ENCODE measurements at places on chromosomes 4 and X. TPM values are rescaled to one million over a fixed set of nuclear protein-coding genes. Genes with fewer than 3 reads are reported as not detected.
A peak's percentile ranks its signal among the peaks of the same experiment; 100 is the strongest.

- DNase-seq, result peak; percentile 55
These were observed 1.4 kb downstream of the FGF2 start for GRCh38 chr4:122827879-122828601.

NR3C2 gene
- total RNA-seq, result 1.9 TPM

GRCh38 chrX:24870143-24870542 is 145.6 kb downstream of the ARX start:
- no peak for DNase-seq

GRCh38 chr4:109027016-109027500 is 264.2 kb upstream of the ETNPPL start:
- no peak for DNase-seq

- DNase-seq, result no peak
These were observed 903.6 kb downstream of the STPG2 start for GRCh38 chr4:97239667-97239997.

GRCh38 chr4:39285111-39285795 is 80.9 kb downstream of the RFC1 start:
- DNase-seq, result no peak

RRAGB gene
- 7.0 TPM for total RNA-seq

DNA sequence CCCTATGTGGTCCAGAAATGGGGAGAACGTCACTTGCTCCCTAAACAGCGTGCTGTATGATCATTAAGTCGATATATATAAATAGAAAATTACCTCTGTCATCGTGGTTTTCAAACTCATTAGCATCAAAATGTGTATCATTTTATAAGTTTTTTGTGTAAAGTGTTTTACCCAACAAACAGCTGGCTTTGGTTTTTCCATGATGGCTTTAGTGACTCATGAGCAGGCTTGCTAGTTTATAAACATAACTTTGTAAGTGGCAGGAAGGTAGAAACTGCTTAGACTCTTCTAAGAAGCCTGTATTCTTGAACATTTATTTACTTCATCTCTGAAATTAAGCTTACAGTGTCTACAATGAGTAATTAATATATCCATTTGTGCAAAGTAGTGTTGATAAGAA is 108.4 kb upstream of the DIPK2B start:
- peak; percentile 66 for DNase-seq

GRCh38 chr4:80393246-80393969 is 57.9 kb downstream of the CFAP299 start:
- no peak for DNase-seq

GRCh38 chr4:123350191-123350544 is 46.4 kb upstream of the SPRY1 start:
- DNase-seq, result no peak

CPE gene
- total RNA-seq, result 21.4 TPM

GRCh38 chr4:8547108-8547911 is 32.9 kb upstream of the GPR78 start:
- DNase-seq, result no peak

DNA sequence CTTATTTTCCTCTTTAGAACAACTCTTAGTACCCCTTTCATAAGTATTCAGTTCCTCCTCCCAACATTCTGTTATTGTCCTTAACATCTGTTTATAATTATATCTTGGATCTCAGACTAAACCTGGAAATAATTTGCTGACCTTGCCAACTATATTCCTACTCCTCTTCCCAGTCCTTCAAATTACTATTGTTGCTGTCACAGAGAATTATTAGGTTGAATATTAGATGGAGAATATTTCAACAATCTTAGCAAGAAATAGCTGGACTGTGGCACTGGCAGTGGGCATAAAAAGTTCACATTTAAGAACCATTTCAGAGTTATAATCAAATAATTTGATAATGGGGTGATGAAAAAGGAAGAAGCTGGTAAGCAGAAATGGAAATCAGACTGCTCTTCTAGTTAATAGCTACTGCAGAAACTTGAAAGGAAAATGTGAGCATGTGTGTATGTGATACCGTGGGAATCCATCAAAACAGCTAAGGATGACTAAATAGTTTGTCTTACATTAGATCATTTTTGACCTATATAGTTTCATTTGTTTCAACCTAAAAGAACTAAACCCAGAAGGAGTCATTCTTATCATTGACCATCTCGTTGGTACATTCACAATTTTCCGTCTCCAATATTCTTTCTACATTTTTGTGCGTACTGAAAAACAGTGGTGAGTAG is 43.3 kb upstream of the PRDM8 start:
- no peak for DNase-seq

DNA sequence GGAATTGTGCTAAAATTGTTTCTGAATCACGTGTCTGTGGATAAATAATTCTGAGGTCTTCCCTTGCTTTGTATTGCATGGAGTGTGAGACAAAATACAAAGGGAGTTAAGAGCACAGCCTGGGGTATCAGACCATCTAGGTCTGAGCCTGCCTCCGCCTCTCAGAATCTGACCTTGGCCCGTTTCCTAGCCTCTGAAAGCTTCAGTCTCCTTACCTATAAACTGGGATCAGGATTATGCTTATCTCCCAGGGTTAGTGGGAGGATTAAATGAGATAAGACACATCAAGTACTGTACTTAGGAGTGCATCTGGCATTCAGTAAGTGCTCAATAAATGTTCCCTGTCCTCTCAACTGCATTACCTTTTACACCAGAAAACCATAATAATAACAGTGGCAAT is 140.6 kb upstream of the TENM3 start:
- DNase-seq, result no peak

ZDHHC15 gene
- total RNA-seq, result 0.27 TPM

DNA sequence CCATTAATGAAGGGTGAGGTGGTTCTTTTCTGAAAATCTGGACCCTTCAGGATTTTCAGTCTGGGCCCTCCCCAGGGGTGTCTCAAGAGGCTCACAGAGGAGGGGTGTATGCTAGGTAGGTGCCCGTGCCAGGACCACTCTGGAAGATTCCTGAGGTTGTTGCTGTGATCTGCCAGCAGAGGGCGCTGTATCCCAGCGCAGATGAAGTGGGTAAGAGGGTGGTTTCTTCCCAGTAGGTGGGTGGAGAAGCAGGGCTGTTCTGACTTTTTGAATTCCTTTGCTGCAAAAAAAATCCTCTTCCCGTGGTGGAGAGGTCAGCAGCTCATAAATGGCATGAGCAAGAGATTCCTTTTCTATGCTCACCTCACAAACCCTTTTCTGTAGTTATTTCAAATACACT is 51.1 kb downstream of the SCML1 start:
- DNase-seq, result peak; percentile 23

DNA sequence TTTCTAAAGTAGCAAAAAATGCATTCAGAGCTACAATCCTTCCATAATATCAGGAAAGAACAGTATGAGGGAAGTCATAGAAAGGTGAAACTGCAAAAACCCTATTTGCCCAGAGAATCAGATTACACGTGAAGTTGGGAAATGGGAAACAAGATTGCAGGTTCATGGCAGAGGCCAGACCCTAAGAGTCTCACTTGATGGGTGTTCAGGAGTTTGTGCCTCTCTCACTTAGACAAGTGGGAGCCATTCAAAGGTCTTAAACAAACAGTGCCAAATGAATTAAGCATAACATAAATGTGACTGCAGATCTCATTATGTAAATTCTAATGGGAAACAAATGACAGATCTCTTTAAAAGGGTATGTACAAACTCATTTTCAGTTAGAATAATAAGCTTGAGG is 91.6 kb downstream of the ARAP2 start:
- no peak for DNase-seq

TLR10 gene
- total RNA-seq, result 0.08 TPM

DNA sequence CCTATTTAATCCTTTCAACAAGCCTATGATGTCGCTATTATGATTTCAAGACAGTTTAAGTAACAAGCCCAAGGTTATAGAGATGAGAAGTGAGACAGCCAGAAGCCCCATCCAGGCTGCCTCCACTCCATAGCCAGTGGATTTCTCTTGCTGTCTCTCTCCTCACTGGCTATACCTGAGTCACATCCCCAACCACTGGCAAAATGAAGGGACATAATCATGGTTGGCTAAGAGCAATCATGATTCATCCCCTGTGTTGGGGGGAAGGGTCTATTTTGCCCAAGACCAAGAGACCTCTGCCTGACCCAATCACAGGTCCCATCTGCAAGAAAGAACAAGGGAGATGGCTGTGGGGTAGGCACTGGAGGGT is 334.9 kb upstream of the GATB start:
- DNase-seq, result no peak

- no peak for DNase-seq
These were observed 127.3 kb upstream of the HUWE1 start for GRCh38 chrX:53813670-53814440.

- no peak for DNase-seq
These were observed 160.0 kb upstream of the SPRY1 start for GRCh38 chr4:123236606-123237005.

- no peak for DNase-seq
These were observed 256.1 kb downstream of the KLHL13 start for GRCh38 chrX:117860517-117860916.

GRCh38 chrX:137896123-137896522 is 330.2 kb downstream of the ZIC3 start:
- no peak for DNase-seq

DNA sequence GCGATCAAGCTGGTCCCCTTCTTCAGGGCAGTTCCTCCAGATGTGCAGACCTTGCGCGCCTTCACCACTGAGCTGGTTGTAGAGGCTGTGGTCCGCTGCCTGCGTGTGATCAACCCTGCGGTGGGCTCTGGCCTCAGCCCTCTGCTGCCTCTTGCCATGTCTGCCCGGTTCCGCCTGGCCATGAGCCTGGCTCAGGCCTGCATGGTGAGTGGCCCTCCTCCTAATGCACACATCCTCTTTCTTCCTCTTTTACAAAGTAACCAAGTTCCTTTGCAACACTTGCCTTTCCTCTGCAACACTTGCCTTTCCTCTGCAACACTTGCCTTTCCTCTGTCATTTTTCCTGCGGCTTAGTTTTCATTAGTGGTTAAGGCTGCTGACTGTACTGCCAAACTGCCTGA is 1.8 kb downstream of the CCDC22 start:
- DNase-seq, result no peak

CPZ gene
- total RNA-seq, result 1.6 TPM

- DNase-seq, result no peak
These were observed 15.8 kb upstream of the SLC25A4 start for GRCh38 chr4:185127021-185127925.

DNA sequence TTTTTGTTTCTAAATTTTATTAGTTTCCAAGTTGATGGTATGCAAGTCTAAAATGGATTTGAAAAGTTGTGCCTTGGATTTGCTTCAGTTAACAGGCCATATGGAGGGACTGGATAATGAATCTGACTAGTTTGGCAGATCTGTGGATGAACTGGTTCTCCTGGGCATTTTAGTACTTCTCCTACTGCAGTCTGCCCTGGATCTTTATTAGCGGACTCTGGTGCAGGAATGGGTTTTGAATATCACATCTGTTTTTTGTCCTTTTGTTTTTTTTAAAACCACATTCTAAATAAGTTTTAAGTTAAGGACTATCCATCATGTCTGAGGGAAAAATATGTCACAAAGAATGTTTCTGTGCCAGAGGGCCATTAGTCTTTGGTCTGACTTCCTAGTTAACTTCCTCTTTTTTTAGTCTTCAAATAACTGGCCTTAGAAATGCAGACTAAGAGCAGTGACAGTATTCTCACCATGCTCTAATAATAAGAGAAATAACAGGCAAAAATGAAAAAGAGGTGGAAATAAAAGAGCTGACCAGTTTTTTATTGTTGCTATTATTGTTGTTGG is 13.9 kb upstream of the DCK start:
- no peak for DNase-seq

- DNase-seq, result no peak
These were observed 951 bp upstream of the ZNF518B start for GRCh38 chr4:10458177-10458576.

DNA sequence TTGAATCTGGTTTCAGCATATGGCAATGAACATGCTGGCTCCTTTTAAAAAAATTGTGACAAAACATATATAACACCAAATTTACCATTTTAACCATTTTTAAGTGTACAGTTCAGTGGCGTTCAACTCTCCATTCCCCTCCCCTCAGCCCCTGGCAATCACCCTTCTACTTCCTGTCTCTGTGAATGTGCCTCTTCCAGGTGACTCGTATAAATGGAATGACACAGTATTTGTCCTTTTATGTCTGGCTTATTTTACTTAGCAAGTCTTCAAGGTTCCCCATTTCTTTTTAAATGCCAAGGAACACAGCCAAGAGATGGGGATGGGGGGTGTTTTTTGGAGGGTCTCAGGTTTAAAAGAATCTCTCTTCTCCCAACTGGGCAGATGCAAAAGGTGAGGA is 35.4 kb upstream of the BCLAF3 start:
- DNase-seq, result peak; percentile 22

GAB1 gene
- total RNA-seq, result 16.8 TPM

GRCh38 chr4:81470456-81471297 is 1.0 kb downstream of the RASGEF1B start:
- DNase-seq, result no peak
